ENCODE measurements at places on chromosomes 3 and 15.

DNA sequence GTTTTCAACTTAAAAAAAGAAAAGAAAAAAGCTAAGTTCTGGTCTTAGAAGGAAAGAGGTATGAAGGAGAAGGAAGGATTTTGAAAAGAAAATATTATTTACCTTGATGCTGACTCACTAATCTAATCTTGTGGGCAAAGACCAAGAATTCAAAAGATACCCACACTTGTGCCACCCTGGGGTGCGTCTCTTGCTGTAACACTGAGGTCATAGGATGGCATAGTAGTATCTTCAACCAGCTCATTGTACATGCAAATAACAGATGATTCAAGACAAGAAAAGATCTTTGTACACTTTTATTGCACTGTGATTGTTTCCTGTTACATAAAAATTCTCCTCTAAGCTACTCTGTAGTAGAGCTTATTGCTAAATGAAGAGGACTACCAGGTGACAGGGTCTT is 17.3 kb downstream of the PLS1 start:
- DNase-seq = no peak

DNA sequence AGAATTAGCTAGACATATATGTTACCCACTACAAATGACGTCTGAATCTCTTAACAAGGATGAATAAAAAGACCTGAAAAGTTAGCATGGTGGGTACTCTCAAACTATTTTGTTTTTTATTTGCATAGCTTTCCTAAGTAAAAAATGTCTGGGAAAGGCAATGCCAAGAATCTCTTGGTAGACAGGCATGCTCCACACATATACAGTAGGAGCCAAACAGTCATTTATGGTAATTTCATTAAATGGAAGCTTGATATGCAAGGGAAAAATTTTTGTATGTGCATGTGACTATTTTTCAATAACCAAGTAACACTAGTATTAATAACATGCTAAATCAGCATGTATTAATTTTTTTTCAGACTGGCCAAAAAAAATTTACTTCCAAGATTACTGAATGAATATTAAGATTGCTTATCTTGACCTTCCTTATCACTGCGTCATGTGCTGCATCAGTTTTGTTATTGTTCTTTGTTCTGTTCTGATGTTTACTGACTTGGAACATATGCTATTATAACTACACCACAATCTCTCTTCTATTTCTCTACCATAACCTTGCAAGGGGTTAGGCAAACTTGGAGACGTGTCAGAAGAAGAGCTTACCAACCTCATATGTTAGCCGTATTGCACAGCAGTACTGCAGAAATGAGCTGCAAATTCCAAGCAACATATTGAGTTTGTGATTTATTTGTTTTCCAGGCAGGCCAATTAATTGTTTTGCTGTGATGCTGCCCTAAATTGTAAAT is 255.3 kb downstream of the RBMS3 start:
- no peak for DNase-seq

DNA sequence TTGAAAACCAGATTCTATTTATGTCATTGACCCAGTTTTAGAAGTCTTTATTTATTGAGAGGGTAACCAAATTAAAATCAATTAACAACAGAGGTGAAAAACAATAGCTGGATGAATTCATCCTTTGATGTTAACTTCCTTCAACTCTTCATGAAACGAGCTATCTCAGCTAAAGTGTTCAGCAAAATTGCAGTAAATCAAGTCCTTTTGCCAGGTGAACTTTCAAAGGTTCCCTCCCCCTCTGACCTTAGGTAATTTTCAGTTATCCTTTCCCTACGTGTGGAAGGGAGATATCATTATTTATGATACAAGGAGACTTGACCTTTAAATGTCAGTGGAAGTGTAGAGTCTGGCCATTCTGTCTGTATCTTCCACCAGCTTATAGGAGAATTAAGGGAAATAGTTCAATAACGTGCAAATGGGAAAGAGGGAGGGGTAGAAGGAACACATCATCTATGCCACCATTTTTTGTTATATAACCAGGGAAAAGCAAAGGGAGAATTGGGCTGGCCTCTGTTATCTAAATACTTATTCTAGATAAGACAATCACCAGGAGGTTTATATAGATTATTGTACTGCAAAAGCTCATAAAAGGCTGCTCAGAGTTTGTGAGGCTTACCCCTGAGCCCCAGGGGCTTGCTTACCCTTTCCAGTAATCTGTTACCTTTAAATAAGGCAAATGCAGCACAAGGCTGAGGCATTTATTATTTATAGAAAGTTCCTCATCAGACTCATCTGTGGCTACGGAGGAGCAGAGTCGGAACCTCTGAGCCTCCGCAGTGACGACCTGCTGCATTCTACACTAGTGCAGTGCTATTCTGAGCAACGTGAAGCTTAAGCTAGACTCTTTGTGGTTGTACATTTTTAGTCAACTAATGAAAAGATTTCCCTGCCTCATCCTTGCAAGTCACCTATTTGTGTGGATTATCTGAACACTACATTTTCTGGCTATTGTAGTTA is 97.7 kb upstream of the ZBED2 start:
- no peak for DNase-seq

DNA sequence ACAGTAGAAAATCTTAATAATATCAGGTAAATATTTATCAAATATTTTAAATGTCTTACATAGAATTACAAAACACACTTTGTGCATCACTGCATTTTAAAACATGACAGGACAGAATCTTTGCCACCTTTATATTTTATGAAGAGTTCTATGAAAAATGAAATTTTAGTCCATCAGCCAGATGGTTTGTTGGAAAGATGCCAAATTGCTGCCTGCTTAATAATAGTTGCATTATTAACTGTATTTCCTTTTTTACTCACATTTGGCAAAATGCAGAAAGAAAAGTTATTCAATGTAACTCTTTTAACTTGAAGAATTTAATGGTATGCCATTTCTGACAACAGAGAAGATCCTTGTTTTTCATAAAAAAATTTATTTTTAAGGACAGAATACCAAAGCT is 1271.6 kb downstream of the NSUN3 start:
- no peak for DNase-seq

GRCh38 chr3:102269406-102269805 is 165.4 kb upstream of the ZPLD1 start:
- DNase-seq = no peak

GRCh38 chr15:31371520-31372240 is 45.0 kb downstream of the KLF13 start:
- no peak for DNase-seq

- no peak for DNase-seq
Measured at GRCh38 chr3:171704002-171704401, 106.3 kb downstream of the PLD1 start.

DNA sequence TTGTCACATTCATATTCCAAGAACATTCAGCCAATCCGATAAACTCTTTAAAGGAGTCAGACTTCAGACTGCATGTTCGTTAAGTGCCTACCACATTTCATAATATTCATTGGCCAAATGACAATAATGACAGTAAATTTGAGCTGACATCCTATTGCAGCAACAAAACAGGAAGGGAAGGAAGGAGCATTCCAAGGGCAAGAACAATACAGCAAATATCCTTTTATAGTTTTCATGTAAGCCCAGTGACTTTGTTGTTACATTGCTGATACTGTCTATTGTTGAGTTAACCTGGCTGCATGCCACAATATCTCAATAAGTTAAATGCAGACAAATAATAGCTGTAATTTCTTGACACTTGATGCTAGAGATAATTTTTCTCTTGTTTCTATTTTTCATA is 16.4 kb upstream of the CBLB start:
- DNase-seq = no peak

DNA sequence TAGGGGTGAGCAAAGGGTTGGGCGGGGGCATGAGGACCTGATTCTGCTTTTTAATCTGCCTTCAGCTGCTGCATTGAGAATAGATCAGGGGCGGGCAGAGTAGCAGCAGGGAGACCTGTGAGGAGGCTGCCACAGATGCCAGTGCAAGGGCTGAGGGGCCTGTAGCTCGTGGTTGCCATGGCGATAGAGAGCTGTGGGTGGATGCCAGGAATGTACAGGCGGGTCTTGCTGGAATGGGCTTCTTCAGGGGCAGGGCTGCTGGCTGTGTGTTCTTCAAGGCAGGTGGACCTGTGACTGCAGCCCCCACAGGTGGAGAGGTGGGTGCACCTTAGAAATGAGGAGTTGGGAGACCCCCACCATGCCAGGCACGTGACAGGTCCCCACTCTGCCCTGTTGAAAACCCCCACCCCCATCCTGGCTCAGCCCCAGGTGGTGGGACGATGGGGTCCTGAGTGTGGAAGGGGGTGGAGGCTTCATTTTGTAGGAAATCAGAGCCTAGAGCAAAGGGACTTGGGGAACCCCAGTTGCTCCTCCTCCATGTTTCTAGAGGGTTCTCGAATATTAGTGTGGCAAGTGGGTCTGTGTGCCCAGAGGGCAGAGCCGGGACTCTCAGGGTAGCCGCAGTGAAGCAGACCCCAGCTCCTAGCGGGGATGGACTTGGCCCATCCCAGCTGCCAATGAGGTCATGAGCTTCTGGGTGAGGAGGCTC is 38.3 kb downstream of the SLC6A6 start:
- no peak for DNase-seq

GRCh38 chr3:70138606-70139005 is 139.1 kb downstream of the SAMMSON start:
- no peak for DNase-seq

DNA sequence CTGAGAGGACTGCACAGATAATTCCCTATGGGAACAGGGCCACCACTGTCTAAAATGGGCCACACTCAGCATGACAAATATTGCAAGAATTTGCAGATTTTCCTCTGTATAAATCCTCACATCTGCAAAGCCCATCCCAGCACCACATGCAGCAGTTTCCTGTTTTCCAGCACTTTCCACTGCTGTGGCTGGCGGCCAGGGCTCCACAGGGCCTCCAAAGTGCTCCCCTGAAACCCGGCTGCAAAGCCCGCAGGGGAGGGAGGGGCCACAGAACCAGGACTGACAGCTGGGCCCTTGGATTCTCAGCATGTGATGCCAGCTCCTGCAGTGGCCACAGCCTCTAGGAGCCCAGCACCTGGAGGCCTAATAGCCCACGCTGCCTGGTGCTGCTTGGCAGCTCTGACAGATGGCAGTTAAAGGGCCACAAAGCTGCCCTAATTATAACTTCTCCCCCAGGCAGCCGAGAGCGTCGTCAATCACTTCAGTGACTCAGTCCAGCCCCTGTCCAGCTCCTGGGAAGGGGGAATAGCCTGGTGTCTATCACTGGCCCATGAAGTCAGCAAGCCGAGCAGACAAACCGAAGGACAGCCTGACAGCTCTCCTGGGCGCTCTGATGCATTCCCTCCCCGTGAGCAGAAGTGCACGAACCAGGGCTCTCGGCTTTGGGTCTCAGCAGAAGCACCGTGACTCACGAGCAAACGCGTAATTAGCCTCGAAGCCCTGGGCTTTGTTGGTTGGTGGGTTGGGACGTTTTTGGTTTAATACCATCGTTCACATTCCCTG is 4.7 kb downstream of the LRRC15 start:
- DNase-seq = no peak

DNA sequence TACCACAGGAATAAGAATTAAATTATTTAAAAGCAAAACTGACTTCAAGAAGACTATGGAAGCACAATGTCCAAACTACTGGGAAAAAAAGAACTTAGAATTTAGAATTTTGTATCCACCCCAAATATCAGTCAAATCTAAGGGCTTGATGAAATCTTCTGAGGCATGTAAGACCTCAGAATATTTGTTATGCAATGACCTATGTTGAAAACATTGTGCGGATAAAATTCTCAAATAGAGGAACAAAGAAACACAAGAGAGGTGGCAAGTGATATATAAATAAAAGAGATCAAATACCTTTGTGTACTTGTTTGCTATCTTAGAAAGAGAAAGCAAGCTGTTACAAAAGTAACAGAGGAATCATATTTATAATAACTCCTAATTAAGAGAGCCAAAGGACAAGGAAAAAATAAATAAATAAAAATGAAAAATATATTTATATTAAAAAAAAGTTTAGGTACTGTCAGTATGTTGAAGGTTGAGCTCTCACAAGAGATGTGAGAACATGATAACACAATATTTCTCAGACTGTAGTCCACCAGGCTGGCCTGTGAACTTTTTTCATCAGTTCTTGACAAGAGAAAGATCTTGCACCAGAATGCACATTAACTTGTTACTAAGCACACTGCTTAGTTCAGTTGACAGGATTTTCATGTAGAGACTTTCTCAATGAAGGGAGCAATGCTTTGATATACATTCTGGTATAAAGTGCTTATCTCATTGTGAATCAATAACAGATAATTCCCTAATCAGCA is 50.0 kb downstream of the CPA3 start:
- DNase-seq = no peak

DNA sequence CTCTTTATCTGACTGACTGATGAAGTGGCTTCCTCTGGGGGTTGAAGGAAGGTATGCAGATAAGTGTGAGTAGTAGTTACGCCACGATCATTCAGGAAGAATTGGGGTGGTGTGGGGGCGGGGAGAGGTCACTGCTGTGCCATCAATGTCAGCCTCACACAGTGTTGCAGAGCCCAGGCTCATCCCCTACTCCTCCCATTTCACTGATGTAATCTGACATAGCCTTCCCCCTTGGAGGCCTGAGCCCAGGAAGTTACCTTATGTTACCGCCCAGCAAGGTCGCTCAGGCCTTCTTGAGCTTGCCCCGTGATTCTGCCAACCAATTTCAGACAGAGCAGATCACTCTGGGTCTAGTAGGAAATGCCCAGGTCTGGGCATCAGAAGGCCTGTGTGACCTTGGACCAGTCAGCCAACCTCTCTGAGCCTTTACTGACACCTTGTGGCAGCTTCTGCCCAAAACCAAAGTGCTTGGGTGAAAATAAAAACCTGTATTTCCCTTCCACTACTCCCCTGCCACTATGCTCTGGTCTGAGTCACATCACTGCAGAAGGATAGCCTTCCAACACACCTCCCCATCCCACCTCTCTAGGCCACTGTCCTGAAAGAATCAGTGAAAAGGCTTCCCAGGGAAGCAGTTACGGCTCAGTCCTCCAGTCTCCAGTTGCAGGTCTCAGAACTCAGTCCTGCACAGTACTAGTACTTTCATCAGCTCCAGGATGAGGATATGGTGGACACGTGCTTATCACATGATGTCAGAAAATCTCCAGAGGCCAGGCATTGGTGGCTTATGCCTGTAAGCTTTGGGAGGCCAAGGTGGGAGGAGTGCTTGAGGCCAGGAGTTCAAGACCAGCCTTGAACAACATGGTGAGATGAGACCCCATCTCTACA is 28.1 kb upstream of the INSYN1 start:
- DNase-seq = no peak

- DNase-seq = no peak
Measured at GRCh38 chr15:96086164-96086563, 244.3 kb upstream of the NR2F2 start.

Measured in CD8-positive, alpha-beta T cell (primary cell).